ENCODE measurements at places on chromosomes 16 and 17.

DNA sequence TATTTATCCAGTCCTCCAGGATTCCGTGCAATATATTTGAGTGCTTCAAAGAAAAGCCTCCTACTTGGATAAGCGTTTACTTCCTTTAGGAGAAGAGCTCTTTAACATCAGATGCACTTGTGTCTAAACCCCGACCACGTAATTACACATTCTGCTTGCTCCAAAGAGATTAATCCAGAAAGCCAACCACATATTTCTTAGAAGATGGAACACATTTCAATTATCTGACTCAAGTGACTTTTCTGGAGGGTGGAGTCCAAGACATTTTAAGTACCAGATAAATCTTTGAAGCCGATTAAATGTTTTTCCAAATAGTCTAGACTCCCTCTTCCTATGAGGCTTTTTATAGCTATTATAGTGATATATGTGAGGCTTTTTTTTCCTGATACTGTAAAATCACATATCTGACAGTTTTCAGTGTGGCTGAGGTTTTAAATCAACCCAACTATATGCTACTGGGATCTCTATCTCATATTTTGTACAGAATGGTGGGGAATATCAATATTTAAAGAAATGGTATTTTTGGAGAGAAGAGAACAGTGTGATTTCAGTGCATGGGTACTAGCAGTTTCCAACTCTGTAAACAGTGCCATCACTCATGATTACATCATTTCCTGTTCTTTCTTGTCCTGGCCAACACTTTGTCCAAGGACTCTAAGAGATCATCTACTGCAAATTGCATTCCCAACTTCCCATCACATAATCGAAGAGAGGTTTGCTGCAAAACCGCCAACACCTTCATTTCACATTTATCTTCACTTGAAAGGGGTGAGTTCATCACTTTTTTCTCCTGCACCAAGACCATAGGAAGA, 192.4 kb upstream of the HSBP1 start:
- DNase-seq = no peak

- DNase-seq = no peak
These were observed 228.9 kb upstream of the TNRC6C start for GRCh38 chr17:77729587-77729986.

GRCh38 chr16:26316683-26317464, 625.1 kb downstream of the HS3ST4 start:
- no peak for DNase-seq

DNA sequence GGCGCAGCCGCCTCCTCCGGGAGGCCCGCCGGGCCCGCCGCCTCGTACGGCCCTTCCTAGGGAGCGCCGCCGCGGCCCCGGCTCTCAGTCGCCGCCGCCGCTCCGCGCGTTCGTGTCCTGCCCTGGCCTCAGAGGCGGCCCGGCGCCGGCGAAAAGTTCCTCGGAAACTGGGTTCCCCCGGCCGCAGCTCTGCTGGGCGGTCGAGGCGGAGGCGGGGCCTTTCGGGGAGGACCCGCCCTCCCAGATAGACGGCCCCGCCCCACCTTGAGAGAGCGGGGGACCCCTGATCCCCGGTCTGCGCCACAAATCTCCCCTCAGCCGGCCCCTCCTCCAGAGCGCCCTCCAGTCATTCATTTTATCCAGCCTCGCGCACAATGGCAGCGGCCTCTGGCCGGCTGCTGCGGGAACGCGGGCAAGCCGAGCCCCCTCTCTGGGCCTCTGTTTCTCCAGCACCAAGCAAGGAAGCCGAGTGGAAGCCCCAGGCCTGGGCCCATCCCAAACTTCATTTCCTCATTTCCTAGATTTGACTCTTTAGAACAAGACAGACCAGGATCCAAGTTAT, at the start of gene SREBF1:
SREBF1 (minus strand) TSS at position 169 of the 562 bp plus-strand sequence. CDS start 169 bp downstream, outside the sequence.
- no peak for DNase-seq

DNA sequence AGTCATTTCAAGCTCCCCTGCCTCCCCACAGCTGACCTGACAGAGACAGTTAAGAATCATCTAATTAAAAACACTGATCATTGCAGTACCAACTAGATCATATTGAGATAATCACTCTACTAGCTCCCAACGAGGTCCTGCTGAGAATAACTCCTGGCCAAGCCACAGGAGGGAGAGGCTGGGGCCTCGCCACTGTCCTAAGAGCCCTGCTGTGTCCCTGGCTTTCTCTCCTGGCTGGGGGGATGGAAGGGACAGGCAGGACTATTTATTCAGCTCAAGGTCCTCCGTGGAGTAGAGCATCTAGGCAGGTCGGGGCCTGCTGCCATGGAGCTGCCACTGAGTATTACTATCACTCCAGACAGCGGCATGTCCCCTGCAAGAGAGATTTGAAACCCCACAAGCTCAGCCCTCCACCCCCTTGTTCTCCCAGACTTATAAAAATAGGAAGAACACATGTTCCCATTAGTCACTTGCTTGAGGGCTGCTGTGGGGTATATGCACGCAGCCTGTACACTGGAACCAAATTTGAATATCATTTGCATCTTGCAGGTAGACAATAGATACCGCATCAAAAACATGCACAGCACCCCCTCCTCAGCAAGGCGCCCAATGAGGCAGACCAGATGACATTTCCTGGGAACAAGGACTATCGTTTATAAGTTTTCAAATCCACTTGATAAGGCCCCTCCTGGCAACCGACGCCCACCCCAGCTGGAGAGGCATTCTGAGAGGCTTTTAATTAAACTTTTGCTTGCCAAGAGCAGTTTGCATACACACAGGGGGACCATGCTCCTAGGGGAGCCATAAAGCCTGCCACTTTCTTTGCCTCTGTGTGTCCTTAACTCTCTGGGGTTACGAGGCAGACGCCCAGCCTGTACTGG, 385.2 kb upstream of the ZFHX3 start:
- no peak for DNase-seq

GRCh38 chr17:50151937-50152547, 1.6 kb upstream of the PPP1R9B start:
- DNase-seq = no peak

GRCh38 chr16:1014771-1015495, 33.4 kb downstream of the SOX8 start:
- DNase-seq = no peak

DNA sequence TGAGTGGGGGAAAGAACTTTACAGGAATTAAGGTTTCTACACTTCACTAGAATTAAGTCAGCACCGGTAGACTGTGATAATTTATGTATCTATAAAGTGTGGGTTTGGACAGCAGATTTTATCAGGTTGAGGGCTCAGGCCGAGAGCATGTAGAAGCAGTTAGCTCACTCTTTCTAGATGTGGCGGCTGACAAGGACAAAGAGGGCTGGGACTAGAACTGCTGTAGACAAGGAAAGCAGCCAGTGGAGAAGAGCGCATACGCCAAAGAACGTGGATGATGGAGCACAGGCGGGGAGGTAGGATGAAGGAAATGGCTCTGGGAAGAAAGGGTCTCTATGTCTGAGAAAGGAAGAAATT, 504 bp upstream of the GOSR1 start:
- peak; percentile 1 for DNase-seq

DNA sequence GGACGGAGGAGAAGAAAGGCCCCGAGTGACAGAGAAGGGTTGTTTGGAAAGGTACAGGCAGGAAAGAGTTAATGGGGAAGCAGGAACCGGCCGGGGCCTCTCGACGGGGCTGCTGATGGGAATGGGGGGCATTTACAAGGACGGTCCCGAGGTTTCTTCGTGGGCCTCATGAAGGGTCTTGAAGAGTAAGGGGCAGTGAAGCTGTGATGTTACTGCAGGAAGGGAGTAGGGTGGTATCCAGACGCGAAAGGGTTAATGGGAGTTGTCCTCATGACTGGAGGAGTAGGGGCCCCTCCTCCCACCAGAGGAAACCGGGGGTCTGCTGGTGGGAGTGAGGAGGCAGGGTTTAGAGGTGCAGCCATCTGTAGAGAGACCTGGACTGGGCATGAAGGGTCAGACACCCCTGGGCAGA, 481 bp downstream of the PDK2 start:
- no peak for DNase-seq

GRCh38 chr17:46819906-46820351, 1.4 kb upstream of the WNT3 start:
- DNase-seq = no peak

GRCh38 chr16:3945751-3946603, 65.5 kb upstream of the CREBBP start:
- no peak for DNase-seq

DNA sequence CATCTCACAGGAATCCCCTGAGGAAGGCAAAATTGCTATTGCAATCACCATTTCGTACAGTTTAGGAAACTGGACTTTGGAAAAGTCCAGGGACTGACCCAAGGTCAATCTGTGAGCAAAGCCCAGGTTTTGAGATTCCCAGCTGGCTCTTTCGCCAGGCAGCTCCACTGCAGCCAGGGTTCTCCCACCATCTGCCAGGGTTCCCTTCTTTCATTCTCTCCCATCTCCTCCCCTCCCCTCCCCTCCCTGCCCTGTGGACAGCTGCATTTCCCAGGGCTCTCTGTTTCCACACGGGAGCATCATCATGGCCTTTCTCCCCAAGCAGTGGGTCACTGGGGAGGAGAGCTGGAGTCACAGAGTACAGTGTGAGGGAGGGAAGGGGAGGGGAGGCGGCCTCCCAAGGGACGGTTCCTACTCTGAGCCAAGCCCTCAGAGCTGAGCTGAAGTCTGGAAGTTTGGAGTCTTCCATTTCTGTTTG, 11.9 kb upstream of the GSDMA start:
- DNase-seq = no peak

- DNase-seq = no peak
These were observed 32.8 kb downstream of the TBC1D16 start for GRCh38 chr17:80002690-80003490.

DNA sequence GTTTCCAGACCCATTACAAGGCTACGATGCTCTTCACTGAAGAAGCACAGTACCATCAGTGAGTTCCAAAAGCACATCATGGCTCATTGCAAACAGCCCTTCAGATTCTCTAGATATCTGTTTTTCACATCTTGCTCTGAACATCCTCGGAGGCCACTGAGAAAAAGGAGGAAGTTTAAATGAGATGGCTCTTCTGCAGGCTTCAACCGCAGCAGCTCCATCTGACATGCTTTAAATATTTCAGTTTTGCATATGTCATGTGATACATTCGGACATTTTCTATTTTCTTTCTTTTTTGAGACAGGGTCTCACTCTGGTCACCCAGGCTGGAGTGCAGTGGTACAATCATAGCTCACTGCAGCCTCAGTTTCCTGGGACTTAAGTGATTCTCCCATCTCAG, 396.8 kb downstream of the NPIPA8 start:
- DNase-seq = no peak

DNA sequence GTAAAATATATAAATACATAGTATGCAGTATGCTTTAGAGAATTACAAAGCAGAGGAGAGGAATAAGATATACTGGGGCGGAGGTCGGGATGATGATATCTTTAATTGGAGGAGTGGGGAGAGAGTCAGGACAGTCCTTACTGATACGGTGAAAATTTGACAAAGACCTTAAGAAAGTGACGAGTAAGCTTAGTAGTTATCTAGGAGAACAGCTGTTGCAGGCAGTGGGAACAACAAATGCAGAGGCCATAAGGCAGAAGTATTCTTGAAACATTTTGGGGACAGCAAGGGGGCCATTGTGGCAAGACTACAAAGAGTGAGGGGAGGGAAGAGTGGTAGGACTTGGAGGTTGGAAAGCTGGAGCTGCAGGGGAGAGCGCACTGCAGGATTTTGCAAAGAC, 22.3 kb upstream of the CDC6 start:
- DNase-seq = no peak

- no peak for DNase-seq
These were observed 53.7 kb upstream of the TANC2 start for GRCh38 chr17:62912363-62912762.

DNA sequence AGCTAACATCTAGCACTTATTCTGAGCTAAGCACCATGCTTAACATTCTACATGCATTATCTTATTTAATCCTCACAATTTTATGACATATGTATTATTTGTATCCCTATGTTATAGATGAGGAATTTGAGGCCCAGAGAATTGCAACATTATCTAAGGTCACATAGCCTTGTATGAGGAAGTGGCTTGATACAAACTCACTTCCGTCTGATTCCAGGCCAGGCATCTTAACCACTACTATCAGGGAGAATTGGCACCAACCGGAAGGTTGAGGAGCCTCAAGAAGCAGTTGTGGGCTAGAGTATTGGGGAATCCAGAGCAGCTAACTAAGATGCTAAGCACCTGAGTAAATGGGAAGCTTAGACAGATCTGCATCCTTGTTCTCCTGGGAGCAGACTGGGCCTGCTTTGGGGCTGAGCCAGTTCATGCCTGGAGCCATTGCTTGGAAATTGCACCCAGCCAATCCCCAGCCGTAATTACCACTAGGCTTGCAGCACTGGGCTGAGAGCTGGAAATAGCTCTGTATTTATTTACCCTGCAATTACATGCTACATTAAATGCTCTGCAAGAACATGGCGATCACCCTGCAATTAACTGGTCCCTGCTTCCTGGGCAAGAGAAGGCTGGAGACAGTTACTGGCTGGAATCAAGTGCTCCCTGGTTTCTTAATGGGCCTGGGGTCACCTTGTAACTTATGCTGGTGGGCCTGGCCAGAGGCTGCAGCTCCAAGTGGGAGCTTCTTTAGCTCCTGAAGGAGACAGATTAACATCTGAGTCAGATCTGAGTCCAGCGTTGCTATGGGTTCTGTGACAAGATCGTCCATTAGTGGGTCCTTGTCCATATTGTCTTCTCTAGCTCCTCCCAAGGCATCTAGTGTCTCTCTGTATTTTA, 273.1 kb upstream of the CCL2 start:
- DNase-seq = no peak

DNA sequence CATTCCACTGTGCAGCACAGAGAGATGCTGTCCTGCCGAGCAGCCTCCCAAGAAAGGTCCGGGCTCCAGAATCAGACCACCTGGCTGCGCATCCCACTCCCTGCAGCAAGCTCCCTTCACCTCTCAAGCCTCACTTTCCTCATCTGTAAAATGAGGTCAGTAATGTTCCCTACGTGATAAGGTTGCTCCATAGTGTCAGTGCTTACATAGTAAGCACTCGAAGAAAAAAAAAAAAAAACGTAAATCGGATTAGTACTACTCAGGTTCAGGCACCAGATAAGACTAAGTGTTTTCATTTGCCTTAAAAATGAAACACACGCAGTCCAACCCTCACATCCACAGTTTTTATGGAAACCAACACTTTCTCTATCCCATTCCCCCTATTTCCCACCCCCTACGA, 76.7 kb downstream of the CCT6B start:
- DNase-seq = no peak

GRCh38 chr17:80761110-80761871, 216.7 kb downstream of the RPTOR start:
- DNase-seq = peak; percentile 36

DNA sequence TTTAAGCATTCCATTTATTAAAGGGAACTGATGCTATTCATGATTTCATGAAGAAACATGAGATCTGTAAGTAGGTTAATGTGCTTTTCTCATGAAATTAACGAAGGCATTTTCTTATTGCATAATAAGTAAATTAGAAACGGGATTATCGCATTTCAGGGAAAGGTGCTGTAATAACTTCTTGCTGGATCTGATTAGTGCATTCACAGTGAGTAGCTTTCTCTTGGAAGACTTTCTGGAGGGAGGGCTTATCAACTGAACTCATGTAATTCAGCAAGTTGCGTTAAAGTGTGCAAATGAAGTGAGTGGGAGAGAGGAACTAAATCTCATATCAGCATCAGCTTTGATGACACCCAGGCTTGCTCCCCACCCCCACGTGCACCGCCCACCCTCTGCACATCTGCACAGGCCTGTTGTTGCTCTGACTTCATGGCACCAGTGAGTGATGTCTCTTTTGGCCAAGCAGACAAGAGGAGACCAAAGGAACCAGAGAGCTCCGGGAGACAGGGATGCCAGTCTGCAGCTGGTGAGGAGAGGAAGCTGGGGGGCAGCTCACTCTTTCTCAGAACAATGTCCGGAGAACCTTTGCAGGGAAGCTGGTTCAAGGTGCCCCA, 26.3 kb upstream of the GAS7 start:
- DNase-seq = no peak

GRCh38 chr17:81365601-81366585, 29.4 kb upstream of the BAHCC1 start:
- no peak for DNase-seq

Measured in activated CD8-positive, alpha-beta memory T cell treated with anti-CD3 and anti-CD28 coated beads for 4 hours (primary cell).